ENCODE measurements at places on chromosomes 7 and 10. TPM values are rescaled to one million over a fixed set of nuclear protein-coding genes. Genes with fewer than 3 reads are reported as not detected.

Gene ESYT2
- 35.7 TPM for polyA plus RNA-seq

Gene TMEM176A
- polyA plus RNA-seq: 27.9 TPM

Gene DDC
- 0.23 TPM for polyA plus RNA-seq

GRCh38 chr10:127921753-127922145 is 14.8 kb downstream of the PTPRE start:
- DNase-seq: no peak

Gene RSPH10B
- polyA plus RNA-seq: 0.25 TPM
